ENCODE measurements at places on chromosomes 1 and 21.

DNA sequence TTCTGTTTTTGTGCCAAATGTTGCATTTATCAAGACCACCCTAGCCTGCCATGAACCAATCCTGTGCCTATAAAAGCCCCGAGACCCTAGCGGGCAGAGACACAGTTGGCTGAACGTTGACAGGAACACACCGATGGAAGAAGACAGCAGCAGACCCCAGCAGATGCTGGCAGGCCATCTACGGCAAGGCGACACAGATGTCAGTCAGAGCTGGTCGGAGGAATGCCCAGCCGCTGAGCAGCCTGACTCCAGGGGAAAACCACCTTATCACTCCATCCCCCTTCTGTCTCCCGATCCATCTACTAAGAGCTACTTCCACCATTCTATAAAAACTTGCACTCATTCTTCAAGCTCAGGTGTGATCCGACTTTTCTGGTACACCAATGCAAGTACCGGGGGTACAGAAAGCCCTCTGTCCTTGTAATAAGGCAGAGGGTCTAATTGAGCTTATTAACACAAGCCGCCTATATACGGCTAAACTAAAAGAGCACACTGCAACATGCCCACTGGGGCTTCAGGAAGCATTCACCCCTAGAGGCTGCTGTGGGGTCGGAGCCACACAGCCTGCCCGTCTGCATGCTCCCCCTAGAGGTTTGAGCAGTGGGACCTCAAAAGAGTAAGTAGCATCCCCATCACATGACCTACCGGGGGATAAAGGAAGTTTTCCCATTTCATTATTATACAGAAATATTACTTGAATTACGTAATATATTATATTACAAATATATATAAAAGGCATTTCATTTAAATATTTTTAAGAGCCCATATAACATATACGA lies 1156.3 kb upstream of the B3GALT2 start:
- no peak for DNase-seq

- no peak for DNase-seq
Observed at GRCh38 chr1:52532731-52533327, 20.1 kb downstream of the TUT4 start.

- no peak for DNase-seq
Observed at GRCh38 chr1:48540587-48540986, 68.6 kb upstream of the SPATA6 start.

DNA sequence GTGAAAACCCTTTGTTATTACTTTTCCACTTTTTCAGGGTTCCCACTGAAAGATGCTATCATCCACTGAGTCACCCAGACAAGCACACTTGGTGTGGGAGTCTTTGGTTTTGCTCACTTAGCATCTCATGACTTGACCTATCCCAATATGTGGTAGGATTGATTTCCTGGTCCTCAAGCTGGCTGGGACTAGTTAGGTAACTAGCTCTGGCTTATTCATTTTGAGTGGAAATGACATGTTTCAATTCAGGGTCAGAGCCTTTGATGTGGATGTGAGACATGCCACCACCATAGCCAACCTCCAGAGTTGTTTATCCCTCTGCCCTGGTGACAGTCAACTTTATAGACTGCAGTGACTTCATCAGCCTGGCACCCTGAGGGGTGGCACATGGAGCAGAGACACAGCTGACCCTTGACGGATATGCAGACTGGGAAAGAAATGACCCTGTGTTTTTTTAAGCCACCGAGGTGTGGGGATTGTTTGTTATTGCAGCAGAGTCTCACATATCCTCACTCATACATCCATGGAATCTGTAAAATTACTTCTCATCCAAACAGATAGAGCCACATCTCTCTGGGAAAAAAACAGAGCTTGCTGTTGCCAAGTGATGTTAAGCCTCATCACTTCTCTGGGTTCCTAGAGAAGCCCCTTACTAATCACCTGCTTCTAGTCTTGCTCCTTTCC lies 699.9 kb downstream of the MATN1 start:
- no peak for DNase-seq

- peak; percentile 63 for DNase-seq
Observed at GRCh38 chr1:42777852-42778251, 6.9 kb upstream of the TMEM269 start.

DNA sequence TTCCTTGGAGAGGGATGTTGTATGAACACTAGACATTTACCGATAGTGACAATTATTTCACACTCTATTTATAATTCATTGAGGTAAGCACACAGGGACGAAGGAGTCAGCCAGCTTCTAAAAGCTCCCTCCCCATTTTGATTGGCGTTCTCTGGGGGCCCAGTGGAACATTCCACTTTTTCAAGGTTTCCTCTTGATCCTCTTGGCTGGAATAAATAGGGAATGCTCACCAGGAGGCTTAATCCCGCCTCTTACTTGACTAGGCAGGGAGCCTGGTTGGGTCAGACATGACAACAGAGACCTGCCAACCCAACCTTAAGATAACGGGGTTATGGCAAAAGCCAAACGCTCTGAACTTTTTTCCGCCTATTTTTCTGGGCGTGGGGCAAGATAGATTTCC lies 974 bp downstream of the ACTN2 start:
- DNase-seq, result no peak

Data from HEK293T (cell line).